ENCODE measurements at places on chromosomes 7 and 10.

- no peak for DNase-seq
These were observed 113.4 kb downstream of the PLXDC2 start for GRCh38 chr10:19929506-19930140.

DNA sequence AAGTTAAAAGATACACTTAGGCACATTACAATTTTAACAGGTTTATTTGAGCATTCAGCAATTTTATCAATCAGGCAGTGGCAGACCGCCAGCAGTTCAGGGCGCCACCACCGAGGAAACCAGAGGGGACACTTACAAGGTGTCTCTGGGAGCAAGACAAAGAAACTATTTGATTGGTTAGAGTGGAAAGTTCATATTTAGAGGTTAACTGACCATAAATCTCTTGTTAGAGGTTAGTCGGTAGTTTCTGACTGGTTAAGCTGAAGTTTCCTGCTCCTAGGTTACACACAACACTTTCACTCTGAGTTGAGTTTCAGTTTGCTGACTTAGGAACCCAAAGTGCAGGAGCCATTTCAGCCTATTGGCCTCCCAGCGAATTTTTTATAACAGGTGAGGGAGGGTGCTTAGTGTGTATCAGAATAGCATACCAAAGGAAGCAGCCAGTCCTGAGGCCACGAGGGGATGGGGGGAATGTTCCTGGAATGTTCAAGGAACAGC is 10.8 kb upstream of the PVRIG start:
- no peak for DNase-seq

- no peak for DNase-seq
These were observed 27.2 kb upstream of the WNT2 start for GRCh38 chr7:117350027-117350426.

- DNase-seq = no peak
These were observed 89.2 kb downstream of the RBM20 start for GRCh38 chr10:110733218-110733952.

DNA sequence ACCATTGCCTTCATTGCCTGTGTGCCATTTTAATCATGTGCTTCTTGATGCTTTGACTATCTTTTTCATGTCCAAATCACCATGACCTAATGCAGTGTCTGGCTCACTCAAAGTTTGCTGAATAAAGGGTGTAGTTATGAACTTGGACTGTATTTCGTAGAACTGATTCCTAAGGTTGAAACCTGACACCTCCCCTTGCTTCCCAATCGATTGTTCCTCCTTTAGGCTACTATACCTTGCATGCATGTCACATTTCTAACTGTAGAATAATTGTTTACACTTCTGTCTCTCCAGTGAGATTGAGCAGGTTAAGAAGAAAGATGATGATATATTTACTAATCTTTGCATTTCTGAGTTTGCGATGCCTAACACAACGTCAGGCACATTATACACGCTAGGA is 41.0 kb upstream of the CDK1 start:
- no peak for DNase-seq

- DNase-seq = no peak
These were observed 61.3 kb upstream of the UCN3 start for GRCh38 chr10:5303504-5303903.

DNA sequence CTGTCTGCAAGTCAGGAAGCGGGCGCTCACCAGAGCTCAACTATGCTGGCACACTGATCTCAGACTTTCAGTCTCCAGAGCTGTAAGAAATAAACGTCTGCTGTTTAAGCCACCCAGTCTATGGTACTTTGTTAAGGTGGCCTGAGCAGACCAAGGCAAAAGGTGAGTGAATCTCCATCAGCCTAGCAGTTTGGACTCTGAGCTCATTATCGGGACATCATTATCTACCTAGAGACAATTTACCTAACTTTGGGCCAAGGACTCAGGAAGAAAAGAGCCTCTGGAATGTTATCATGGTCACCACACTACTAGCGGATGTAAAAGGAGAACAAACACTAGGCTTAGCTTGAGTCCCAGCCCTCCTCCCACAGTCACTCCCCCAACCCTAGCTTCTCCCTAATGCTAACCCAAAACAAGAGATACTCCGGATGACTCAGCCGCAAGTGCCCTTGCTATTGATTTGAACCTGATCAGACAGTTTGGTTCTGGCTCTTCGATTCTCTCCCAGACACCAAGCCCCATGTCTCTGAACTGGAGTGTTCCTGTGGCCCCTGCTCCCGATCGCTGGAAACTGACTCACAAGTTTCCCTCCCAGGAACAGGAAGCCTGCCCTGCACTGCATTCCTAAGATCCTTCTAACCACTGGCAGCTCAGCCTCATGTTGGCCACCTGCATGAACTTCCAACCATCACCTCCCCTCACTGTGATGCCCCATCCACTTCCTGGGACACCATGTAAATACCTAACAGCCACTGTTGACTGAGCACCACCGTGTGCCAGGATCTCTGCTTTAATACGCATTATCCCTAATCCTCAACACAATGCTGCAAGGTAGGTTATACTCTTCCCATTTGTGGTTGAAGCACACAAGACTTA is 34.5 kb downstream of the CREB3L2 start:
- DNase-seq = no peak

DNA sequence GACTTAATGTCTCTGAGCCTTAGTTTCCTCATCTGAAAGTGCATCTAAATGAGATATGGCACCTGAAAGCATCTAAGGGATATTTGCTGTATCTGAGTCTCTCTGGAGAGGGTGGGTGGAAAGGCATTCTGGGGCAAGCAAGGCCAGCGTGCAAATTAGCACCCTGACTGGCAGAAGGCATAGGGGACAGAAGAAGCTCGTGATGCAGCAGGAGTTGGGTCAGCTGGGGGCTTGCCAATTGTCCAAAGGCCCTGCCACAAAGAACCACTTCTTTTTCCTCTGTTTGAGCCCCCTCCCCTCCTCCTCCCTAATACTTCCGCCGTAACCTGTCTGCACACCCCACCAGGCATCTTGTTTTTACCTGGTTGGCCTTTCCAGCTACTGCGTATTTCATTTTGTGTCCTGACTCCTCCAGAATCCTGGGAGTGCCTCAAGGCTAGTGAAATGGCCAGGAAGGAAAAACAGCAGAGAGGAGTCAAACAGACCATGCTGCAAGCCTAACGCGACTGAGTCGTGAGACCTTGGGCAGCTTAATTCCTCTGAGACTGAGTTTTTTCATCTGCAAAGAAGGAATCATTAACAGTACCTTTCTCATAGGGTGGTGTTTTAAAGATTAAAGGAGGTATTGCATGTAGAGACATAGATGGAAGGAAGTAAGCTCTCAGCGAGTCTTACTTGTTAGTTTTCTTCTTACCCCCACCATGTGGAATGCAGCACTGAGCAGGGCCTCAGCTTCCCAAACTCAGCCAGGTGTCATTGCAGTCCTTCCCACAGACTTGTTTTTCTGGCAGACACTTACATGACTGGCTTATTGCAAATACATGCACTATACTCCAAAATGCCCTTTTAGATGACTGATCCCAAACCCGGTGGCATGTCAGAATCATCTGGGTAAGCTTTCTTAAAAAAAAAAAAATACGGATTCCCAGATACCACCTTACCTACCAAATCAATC is 49.1 kb upstream of the MXI1 start:
- no peak for DNase-seq

DNA sequence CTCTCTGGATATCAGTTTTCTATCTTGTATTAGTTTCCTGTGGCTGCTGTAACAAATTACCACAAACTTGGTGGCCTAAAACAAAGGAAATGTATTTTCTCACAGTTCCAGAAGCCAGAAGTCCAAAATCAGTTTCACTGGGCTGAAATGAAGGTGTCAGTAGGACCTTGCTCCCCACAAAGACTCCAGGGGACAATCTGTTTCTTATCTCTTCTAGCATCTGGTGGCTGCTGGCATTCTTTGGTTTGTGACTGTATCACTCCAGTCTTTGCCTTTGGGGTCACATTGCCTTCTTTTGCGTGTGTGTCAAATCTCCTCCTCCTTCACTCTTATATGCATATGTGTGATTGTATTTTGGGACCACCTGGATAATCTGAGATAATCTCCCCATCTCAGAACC is 153.0 kb upstream of the PRPS1L1 start:
- no peak for DNase-seq

DNA sequence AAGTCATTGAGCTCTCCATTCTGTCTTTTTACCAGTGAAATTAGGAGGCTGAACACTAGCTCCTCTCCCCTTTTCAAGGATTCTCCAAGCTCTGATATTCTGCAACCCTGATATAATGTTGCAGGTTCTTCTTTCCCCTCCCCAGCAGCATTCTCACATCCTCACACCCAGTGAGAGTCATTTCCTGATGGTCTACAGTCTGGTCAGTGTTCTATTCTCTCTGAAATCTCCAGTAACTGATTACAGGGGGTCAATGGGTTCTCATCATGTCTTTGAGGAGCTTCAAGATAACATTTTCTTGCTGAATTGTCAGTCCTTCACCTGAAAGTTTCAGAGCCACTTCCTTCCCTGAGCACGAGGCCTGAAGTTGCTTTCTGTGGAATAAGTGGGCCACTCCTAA is 299.4 kb downstream of the PTEN start:
- no peak for DNase-seq

- DNase-seq = peak; percentile 56
These were observed 88.3 kb downstream of the PTPRZ1 start for GRCh38 chr7:121961089-121961867.

DNA sequence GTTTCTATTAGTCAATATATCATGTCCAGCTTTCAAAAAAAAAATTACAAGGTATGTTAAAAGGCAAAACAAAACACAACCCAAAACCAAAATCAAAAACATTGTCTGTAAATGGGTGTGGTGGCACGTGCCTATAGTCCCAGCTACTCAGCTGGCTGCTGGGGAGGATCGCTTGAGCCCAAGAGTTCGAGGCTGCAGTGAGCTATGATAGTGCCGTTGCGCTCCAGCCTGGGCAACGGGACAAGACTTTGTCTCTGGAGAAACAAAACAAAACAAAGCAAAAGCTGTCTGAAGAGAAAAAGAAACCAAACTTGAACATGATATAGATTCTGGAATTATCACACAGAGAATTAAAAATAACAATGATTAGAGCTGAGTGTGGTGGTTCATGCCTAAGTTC is 10.3 kb upstream of the CPA5 start:
- no peak for DNase-seq

DNA sequence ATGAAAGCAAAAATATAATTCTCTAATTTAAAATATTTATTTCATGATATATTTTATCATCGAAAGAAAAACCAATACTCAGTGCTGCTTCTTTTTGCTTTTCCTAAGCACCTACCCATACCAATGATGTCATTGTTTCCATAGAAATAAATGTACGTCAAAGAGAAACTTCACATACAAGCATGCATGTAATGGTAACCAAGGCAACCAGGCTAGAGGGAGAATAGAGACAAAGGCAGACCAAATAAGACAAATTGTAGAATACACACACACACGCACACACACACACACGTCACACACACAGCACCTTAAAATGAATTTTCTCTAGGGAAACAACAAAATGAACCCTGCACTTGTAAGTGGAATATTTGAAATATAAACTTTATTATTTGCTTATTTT is 75.5 kb downstream of the MACC1 start:
- DNase-seq = peak; percentile 79

DNA sequence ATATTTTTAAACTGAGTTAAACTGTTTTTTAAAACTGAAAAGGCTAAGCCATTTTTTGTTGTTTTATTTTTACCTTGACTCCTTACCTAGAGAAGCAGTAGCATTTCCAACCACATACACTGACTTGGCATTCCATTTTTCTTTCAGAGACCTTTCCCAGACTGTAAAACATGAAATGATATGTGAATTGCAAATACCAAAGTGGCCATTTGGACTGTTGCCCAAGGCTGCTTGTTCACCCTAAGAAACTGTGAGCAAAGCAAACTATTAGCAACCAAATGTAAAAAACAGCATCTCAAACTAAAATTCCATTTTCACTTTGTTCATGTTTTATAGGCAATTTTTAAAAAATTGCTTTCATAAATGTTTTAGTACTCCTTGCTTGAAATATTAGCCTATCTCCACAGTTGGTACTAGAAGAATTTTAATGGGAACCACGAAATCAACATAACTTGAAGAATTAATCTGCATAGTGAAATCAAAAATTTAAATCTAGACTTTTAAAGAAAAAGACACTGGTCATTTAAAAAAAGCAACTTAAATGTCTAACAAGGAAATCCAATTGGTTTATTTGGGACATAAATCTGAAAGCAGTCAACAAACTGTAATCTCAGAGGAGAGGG is 10.8 kb downstream of the UROS start:
- no peak for DNase-seq

DNA sequence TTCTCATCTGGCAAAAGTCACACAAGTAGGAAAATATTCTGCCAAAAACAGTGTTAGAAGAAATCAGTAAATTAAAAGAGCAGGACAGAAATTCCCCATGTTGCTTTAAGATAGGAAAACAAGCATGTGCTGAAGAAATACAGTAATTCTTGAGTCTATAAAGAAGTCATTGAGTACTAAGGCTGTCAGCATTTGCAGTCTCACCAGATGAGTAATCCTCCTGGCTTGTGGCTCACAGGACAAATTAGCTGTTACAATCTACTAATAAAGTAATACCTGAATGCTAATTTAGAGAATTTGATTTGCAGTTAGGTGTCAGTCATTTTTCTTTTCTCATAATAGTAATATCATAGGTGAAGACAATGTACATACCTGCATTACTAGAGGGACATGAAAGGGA is 1158.9 kb upstream of the CELF2 start:
- no peak for DNase-seq

DNA sequence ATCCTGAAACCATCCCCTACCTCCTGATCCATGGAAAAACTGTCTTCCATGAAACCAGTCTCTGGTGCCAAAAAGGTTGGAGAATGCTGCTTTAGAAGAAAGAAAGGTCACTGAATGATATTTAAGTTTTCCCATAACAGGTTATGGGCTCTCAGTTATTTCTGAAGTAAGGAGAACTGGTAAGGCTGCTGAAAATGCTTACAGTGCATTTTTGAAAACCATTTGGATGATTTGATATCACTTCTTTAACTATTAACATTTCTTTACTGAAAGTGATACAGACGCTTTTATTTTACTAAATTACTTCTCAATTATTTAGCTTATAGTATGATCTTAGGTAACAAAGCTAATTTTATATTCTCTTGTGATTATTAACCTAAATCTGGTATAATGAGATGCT is 1094.4 kb upstream of the C7orf33 start:
- DNase-seq = no peak

DNA sequence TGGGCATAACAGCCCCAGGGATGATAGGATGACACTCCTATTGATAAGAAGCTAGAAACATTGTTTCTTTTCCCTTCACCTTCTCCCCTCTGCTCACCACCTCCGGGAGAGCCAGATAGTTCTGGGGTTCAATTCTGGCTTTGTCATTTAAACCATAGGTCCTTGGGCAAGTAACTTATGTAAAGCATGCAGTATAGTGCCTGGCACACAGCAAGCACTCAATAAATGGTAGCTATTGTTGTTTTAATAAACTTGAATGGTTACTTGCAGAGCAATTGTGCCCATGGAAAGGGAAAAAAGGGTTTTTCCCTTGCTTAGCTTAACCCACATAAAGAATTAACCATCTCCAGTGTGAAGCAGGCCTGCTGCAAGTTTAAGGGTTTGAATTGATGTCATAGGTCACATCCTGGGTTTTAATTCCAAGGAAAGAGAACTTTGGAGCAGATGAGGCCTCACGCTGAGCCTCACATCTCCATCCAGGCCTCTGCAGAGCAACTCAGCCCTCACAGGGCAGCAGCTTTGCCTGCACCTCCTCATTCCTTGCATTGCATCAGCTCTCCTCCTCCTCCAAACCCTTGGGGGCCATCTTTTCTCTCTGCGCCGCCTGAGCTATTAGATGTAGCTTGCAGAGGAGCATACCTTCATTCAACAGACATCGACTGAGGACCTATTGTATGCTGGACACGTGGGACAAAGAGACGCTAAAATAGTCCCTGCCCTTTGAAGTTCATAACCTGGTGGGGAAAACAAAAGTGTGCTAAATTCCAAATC is 22.9 kb downstream of the ZNF775 start:
- peak; percentile 58 for DNase-seq

GRCh38 chr7:30920021-30920583 is 8.4 kb downstream of the AQP1 start:
- no peak for DNase-seq

Measured in eye (tissue), 1 donor.